ENCODE measurements at places on chromosomes 6 and 20. TPM values are rescaled to one million over a fixed set of nuclear protein-coding genes. Genes with fewer than 3 reads are reported as not detected.

Gene TRIM31
- 0.74 TPM for total RNA-seq

Gene CENPW
- total RNA-seq = 64.4 TPM

Gene C6orf163
- 3.3 TPM for total RNA-seq

Gene SEL1L2
- not detected for total RNA-seq

Gene ZNF165
- total RNA-seq = 11.0 TPM

Gene CAPN11
- not detected for total RNA-seq

Gene TNFRSF6B
- not detected for total RNA-seq

Gene MMP24
- 13.0 TPM for total RNA-seq

Gene NRSN1
- total RNA-seq = not detected

Gene MOG
- not detected for total RNA-seq

Gene ANKRD66
- total RNA-seq = not detected

Gene C4A
- total RNA-seq = 1.5 TPM

Gene HLA-A
- total RNA-seq = 192 TPM

Gene GMEB2
- total RNA-seq = 21.5 TPM

Gene HACE1
- total RNA-seq = 10.0 TPM

Gene MGME1
- total RNA-seq = 44.3 TPM

Measured in Caco-2 (cell line).